ENCODE measurements at places on chromosomes 7 and 10.

DNA sequence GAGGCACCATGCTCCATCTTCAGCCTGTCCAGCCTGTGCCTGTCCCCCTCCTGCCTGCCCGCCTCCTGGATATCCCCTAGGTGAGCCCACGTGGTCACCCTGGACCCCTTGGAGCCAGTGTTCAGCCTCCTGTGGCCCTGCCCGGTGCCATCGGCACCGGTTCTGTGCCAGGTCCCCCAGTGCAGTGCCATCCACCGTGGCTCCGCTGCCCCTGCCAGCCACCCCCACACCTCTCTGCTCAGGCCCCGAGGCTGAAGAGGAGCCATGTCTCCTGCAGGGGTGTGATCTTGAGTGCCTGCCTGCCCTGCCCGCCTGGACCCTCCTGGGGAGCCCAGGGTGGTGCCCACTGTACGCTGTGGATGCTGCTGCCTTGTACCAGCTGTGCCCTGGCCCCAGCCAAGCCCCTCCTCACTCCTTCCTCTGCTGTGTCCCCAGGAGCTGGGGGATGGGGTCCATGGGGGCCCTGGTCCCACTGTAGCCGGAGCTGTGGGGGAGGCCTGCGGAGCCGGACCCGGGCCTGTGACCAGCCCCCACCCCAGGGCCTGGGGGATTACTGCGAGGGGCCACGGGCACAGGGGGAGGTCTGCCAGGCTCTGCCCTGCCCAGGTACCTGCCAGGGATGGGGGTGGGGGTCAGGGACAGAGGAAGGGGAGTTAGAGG lies 26.2 kb upstream of the ZNF862 start:
- DNase-seq, result no peak

GRCh38 chr10:129727495-129727894 lies 236.6 kb downstream of the EBF3 start:
- no peak for DNase-seq

- DNase-seq, result no peak
Measured at GRCh38 chr7:5709347-5709950, 72.0 kb downstream of the RNF216 start.

- no peak for DNase-seq
Measured at GRCh38 chr10:21670391-21670790, 136.4 kb downstream of the MLLT10 start.

GRCh38 chr7:131943646-131944045 lies 387.2 kb upstream of the PODXL start:
- DNase-seq, result no peak

- DNase-seq, result peak; percentile 70
Measured at GRCh38 chr7:5396542-5396941, 27.1 kb downstream of the TNRC18 start.

DNA sequence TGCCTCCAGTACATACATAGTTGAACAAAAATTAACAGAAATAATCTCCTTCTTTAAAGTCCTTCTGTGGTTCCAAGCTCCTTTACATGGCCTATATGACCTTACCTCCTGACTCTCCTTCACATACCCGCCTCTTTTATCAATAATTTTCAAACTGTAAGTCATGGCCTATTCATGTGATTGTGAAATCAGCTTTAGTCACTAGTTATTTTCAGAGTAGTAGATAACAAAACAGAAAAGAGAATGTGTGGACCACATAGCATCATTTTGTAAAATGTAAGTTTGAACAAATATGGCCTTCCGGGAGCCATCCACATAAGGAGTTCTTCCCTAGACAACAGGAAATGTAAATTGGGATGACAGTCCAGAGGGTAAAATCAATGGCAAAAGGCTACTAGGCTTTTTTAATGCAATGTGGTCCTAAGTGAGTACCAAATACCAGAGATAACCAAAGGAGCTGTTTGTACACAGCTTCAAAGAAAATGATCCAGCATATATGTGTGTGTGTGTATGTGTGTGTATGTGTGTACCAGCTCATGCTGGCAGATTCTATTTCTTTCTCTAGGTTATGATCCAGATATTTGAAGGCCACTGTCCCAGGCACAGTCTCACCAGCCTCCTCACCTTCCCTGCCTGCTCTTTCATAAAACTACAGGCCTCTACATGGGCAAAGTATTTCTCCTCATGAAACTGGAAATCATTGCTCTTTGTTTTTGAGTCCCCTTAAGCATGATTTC lies 12.3 kb upstream of the FAM133B start:
- DNase-seq, result no peak

DNA sequence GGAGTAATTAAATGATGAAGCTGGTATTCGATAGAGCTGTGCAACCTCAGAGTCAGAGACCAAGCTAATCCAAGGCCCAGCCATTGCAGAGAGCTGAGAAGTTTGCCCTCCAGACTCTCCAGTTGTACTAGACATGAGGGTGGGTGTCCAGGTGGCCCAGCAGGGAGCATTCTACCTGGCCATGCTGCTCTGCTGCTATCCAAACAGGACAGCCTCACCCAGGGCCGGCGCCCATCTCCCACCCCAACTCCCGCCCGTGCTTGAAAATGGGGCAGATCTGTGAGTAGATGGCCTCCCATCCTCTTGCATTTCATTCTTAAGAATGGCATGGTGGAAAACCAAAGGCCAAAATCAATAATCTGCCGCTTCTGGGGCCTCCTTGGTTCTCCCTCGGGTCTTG lies 124.2 kb downstream of the TCERG1L start:
- peak; percentile 33 for DNase-seq

DNA sequence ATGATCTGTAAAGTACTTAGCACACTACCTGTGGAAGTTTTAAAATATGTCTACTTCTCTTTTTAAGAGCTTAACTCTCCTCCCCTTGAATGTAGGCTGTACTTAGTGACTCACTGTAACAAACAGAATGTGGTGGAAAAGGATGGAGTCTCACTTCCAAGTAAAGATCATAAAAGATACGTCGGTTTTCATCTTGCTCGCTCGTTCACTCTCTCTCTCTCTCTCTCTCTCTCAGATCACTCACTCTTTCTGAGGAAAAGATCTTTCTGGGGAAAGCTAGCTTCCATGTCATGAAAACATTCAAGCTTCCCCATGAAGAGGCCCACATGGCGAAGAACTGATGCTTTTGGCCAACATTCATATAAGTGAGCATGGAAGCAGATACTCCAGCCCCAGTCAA lies 5.5 kb downstream of the CHUK start:
- DNase-seq, result no peak

- DNase-seq, result no peak
Measured at GRCh38 chr7:52797801-52798200, 237.6 kb upstream of the POM121L12 start.

Measured in ureter (tissue), 1 donor.